CD4-positive, alpha-beta T cell (primary cell): ENCODE measurements at places on chromosomes 6 and 20. TPM values are rescaled to one million over a fixed set of nuclear protein-coding genes. Genes with fewer than 3 reads are reported as not detected.

The RIPOR3 gene
- not detected for total RNA-seq

The DEFB124 gene
- total RNA-seq: not detected

The SLC24A3 gene
- not detected for total RNA-seq

The TREML2 gene
- 0.78 TPM for total RNA-seq

The TP53TG5 gene
- total RNA-seq: 0.36 TPM

The SLCO4A1 gene
- total RNA-seq: 2.5 TPM

The DOK5 gene
- not detected for total RNA-seq

The PPT2 gene
- 8.9 TPM for total RNA-seq

The CRISP3 gene
- total RNA-seq: not detected

The ULBP2 gene
- total RNA-seq: 1.8 TPM

The PREX1 gene
- total RNA-seq: 74.5 TPM

DNA sequence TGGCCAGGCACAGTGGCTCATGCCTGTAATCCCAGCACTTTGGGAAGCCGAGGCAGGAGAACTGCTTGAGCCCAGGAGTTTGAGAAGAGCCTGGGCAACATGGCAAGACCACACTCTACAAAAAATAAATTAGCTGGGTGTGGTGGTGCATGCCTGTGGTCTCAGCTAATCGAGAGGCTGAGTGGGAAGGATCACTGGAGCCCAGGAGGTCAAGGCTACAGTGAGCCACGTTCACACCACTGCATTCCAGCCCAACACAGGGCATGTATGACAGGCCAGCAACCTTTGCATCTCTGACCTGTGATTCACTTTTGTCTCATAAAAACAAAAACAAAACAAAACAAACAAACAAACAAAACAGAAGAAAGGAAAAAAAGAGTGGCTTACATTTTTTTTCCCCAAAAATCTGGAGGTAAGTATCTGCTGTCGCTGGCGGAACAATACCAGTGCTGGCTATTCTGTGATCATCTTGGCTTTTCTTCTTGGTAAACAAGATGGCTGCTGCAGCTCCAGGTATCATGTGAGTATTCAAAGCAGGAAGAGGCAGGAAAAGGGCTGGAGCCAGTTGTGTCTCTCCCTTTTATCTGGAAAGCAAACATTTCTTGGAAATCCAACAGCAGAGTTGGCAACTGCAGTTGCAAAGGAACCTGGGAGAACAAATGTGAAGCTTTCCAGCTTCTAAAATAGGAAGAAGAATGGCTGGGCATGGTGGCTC, 40.4 kb upstream of the ZMYND8 start:
- DNase-seq: no peak

DNA sequence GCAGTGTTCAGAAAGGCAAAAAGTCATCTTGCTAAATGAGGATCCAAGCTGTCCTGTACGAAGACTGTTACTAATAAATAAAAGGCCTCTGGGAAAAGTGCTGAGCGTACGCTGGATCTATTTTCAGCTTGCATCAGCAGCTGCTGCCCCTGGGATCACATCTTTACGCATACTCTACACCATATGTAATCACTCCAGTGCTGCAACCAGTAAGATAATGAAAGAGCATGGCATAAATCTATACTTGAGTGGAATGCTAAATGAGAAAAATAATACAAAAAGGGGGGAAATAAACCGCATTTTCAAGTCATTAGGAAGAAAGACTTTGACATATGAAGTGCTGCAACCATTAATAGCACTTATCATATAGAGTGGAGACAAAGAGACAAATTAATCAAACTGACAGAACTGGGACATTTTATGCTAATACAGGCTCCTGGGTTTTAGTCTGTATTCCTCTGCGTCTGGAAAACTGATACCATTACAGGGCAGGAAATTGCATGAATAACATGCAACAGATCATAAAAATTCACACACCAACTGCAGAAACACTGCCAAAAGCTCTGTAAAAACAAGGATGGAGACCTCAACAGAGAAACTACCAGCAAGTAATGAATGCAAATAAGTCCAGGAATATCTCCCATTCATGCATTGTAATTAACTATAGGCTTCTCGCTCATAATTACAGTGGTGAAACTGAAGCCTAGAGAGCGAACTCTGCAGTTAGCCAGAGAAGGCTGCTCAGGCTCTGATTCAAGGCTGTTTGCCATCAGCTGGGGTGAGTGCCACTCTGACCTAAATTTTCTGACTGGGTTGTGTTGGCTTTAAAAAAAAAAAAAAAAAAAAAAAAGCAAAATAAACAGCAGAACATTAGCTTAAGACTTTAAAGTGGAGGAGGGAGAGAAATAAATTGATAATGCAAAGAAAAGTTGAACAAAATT, 83.8 kb downstream of the GJA10 start:
- no peak for DNase-seq

GRCh38 chr6:97497713-97498331, 214.8 kb upstream of the MMS22L start:
- peak; percentile 35 for DNase-seq

GRCh38 chr20:11331096-11331495, 586.6 kb upstream of the BTBD3 start:
- no peak for DNase-seq

- no peak for DNase-seq
Observed at GRCh38 chr6:1702580-1703051, 92.9 kb downstream of the FOXC1 start.

DNA sequence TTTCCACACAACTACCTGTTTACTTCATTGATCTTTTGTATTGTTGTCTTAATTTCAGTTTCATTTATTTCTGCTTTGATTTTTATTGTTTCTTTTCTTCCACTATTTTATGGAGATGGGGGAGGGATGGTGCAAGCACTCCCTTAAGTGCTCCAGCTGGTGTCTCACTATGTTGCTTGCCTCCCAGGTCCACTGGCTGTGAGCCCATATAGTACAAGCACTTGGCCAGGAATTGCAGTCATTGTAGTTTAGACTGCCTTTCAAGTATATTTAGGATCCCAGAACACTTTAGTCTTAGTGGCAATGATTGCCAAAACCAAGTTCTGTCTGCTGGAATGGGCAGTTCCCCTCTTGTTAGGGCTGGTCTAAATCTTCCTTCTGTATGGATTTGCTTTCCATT, 34.9 kb upstream of the MAN1A1 start:
- DNase-seq: no peak

DNA sequence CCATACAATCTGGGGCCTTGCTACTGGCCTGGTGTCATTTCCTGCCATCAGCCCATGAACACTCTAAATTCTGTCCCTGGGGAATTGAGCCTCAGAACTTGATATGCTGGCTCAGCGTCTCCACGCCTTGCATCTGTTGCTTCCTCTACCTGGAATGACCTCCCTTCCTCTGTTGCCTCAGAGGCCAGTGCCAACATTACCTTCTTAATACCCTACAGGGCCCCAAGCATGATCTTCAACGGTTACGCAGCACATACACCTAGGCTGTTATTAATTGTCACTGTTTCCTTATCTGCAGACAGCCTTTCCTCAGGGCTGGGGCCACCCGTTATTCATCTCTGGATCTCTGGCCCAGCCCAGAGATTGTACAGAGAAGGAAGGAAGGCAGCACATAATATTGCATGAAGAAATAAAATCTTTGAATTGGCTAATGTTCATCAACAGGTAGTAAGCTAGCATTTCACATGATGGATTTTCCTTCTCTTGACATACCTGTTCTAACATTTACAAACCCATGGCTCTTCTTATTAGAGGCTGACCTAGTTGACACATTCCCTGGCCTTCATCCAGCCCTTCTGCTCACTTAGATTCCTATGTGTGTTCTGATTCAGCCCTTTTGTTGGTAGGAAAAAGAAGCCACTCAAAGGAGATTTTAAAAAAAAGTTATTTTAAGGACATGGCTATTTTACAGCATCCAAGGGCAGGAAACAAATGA, 8.4 kb upstream of the RNF182 start:
- no peak for DNase-seq

DNA sequence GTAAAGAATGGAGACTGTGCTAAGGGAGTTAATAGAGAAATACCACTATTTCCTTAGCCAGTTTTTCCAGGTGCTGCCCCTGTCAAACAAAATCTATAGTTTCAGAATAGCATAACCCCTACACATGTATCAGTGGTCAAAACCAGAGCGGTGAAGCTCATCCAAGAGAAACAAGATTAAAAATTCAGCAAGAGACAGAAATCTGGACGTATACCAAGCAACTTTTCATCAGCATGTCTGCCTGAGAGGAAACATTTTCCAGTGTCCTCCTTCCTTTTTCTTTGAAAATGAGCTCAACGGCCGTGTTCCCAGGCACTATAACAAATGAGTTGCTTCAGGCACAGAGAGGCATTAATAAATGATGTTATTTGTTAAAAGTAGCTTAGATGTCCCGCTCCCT, 416.5 kb downstream of the BCKDHB start:
- DNase-seq: no peak

DNA sequence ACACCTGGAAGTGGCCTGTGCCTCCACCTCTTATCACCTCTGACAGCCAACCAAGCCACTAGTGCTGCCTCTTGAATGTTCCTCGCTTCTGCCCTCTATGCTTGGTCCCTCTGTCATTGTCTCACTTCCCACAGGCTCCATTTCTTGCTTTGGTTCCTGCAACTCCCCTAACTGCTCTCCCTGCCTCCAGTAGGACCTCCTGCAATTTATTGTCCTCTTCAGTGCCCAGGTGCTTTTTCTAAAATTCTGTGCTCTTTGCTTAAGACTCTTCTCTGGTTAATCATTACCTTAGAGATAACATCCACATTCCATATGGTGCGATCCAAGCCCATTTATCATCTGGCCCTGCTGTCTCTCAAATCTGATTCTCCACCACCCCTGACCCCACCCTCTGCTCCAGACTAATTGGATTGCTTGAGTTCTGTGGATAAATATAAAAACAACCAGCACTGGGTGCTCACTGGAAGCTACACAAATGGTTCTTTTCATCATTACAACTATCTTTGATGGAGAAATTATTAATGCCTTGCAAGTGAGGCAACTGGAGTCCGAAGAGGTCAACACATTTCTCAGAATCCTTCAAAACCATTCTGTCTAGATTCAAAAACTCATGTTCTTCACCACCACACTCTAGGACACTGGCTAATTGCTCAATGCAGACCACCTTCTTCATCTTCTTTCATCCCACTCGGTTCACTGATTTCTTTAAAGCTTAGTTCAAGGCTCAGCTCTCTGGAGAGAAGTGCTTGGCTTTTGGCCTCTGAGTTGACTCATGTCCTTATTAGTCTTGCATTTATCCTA, 47.2 kb downstream of the FOXA2 start:
- no peak for DNase-seq

DNA sequence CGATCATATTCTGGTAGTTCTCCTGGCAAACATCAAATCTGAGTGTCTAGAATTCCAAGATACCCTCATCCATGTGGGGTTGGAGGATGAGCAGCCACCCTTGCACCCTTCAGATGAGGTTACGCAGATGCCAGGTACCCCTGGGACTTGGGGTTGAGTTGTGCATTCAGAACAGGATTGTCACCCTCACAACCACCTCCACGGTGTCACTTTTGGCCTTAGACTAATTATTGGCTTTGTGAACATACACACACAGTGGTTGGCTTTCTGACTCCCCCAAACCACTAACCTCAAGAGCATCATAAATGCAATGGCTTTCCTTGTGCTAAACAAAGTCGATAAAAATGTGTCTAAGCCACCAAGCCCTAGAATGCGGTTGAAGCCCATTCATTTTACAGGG, 2.9 kb upstream of the F13A1 start:
- no peak for DNase-seq

GRCh38 chr6:98828941-98829411, 5.4 kb upstream of the POU3F2 start:
- DNase-seq: no peak

DNA sequence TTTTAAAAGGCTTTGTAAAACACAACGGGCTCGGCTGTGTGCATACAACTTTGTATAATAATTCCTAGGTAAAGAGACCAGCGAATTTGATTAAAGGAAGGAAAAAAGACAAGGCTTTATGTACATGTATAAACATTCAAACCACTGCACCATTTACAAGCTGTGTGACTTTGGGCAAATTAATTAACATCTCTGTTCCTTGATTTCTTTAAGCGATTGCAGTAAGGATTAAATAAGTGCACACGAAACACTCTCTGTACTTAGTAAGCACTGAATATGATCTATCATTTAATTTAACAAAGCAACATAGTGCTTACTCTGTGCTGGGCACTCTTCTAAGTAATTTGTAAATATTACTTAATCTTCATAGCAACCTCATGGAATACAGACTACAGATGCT, 19.5 kb upstream of the OCSTAMP start:
- no peak for DNase-seq

GRCh38 chr6:136793363-136793762, 1.1 kb upstream of the MAP3K5 start:
- DNase-seq: no peak

- no peak for DNase-seq
Observed at GRCh38 chr6:81987293-81987692, 234.8 kb upstream of the TENT5A start.

GRCh38 chr6:45619211-45619760, 241.6 kb upstream of the SUPT3H start:
- no peak for DNase-seq

DNA sequence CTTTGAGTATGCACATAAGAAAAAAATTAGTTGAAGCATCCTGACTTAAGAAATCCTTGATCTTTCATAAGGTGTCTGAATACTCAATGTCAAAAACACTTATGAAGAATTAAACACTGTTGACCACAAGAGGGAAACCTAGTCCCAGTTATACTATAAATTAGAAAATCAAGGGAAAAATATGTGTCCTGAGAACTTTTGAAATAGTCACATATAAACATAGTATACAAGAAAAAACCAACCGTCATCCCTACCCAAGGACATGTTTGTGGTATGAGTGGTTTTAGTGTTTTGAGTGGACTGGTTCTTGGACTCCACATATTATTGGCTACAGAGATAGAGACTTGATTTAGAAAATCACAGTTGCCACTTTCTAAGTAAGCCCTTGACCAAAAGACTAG, 7.6 kb upstream of the HLA-DRA start:
- no peak for DNase-seq

GRCh38 chr6:158387036-158387435, 74.8 kb downstream of the TULP4 start:
- no peak for DNase-seq

DNA sequence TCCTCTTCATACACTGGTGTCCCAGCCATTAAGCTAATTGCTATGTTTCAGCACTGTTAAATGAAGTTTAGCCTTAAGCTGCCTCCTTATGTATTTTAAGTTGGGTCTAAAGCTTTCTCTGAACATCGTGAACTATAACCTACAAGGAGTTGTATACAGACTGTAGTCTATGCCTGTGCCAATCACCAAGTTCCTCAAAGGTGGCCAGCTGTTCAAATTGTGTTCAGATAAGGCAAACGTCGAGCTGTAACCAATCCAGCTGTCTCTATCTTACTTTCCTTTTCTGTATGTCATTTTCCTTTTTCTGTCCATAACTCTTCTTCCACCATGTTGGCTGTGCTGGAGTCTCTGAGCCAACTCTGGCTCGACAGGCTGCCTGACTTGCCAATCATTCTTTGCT, 199.6 kb downstream of the OGFRL1 start:
- no peak for DNase-seq

GRCh38 chr6:33429750-33430052, 9.8 kb downstream of the SYNGAP1 start:
- peak; percentile 43 for DNase-seq

DNA sequence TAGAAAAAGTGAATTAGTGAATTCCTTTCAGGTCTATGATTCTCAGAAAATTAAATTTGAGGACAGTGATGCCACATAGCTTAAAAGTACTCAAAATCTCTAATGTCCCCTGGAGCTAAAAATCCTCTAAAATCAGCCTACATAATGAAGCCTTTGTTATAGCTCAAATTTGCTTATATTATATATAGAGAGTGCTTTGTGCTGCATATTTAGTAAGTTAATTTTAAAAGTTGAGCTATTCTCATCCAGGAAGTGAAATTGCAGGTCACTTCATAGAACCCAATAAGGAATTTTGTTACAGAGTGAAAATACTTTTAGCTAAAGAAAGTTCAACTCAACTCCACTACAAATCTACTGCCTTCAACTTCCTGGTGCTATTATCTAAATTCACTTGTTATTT, 507.5 kb upstream of the MAP3K7 start:
- DNase-seq: no peak
